ENCODE measurements at places on chromosomes 13 and 19.

DNA sequence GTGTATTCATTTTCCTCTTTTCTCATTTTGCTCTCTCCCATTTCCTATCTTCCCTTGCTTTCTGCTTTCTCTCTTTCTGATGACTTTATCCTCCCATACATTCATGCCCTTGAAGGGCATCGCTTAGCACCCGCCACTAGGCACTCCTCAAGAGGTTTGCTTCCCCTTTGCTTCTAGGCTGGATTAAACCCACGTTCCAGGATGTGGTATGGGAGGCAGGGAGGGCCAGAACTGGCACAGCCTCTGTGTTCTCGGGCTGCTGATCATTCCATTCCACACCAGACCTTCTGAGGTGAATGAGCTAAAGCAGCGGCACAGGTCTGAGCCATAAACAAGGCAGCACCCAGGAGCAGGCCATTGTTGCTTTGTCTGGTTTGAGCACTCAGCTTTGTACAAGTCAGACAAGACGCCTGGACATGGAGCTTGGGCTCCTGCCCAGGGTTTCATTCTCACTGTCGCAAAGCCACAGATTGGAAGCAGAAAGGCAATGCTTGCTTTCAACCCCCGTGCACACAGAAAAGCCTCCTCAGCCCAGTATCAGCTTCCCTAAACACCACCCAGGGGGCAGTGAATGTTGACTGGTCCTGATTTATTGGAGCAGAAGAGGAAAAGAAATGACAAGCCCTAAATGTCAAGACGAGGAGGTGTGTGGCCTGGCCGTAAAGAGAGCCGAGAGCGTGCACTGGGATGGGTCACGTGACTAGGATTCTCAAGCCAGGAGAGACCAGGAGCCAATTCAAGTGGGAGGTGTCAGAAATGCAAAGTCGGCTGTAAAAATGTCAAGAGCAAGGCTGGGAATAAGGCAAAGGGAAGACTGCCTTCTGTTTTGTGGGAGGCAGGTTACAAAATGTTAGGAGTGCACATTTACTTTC, 218.0 kb upstream of the SERP2 start:
- DNase-seq: no peak

- DNase-seq: no peak
Observed at GRCh38 chr19:46283771-46284170, 13.1 kb upstream of the HIF3A start.

- no peak for DNase-seq
Observed at GRCh38 chr19:32339988-32340874, 5.2 kb upstream of the ZNF507 start.

DNA sequence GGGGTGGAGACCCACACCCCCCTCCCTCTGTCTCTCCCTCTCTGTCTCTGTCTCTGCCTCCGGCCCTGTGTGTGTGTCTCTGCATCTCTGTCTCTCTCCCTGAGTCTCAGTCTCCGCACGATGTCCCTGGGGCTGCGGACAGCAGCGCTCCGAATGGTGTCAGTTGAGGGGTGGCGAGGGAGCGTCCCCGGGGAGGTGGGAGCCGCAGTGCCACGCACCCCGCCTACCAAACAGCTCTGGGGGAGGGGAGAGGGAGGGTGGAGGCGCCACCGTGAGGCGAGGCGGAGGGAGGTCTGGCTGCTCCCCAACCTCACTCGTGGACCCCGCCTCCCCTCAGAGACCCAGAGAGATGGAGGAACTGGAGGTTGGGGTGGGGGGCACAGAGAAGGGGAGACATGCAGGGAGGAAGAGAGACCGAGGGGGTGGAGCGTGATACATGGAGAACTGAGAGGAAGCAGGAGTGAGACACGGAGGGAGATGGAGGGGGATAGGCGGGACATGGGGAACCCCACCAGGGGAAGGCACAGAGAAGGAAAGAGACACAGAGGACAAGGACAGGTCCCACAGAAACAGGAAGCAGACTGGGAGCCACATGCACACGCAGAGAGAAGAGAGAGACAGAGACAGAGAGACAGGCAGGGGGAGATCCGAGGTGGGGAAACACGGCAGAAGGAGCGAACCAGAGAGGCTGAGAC, 7.2 kb downstream of the ERFL start:
- no peak for DNase-seq

- no peak for DNase-seq
Observed at GRCh38 chr19:593055-593454, 3.4 kb downstream of the HCN2 start.
